ENCODE measurements at places on chromosomes 1 and 21. TPM values are rescaled to one million over a fixed set of nuclear protein-coding genes. Genes with fewer than 3 reads are reported as not detected.

Gene KCNH1
- 3.9 TPM for total RNA-seq

Gene NKAIN1
- total RNA-seq: not detected

Gene HHIPL2
- total RNA-seq: not detected

Gene RRP1
- total RNA-seq: 18.2 TPM

Gene PRAMEF25
- not detected for total RNA-seq

Gene ZNF683
- not detected for total RNA-seq

Gene ST6GALNAC5
- total RNA-seq: 9.6 TPM

Gene TPTE
- total RNA-seq: not detected

Gene FCRL2
- not detected for total RNA-seq

Gene VWA5B1
- total RNA-seq: not detected

Gene FCRL5
- total RNA-seq: 0.49 TPM

Gene MIXL1
- total RNA-seq: not detected

Gene CFAP74
- total RNA-seq: not detected

Gene MNDA
- 3.2 TPM for total RNA-seq

Gene RAB25
- 52.1 TPM for total RNA-seq

Gene PDXK
- 58.7 TPM for total RNA-seq

Gene COL8A2
- total RNA-seq: 6.4 TPM

Gene GFI1
- 3.9 TPM for total RNA-seq

Gene FASLG
- total RNA-seq: not detected

Gene NID1
- 154 TPM for total RNA-seq

Gene PLEKHM2
- 56.2 TPM for total RNA-seq

Gene MATN1
- 0.49 TPM for total RNA-seq

Gene HCRTR1
- not detected for total RNA-seq

Gene C1orf105
- total RNA-seq: not detected

Gene INAVA
- total RNA-seq: 42.2 TPM

Gene TEKT2
- total RNA-seq: not detected

Gene OXCT2
- not detected for total RNA-seq

Gene RHBG
- not detected for total RNA-seq

Gene GSTM3
- total RNA-seq: 199 TPM

Gene S100A8
- total RNA-seq: 1,155 TPM

Measured in vagina (tissue), 2 donors.